AG08396 (cell line): ENCODE measurements at places on chromosomes 5 and 9.
A peak's percentile ranks its signal among the peaks of the same experiment; 100 is the strongest.

DNA sequence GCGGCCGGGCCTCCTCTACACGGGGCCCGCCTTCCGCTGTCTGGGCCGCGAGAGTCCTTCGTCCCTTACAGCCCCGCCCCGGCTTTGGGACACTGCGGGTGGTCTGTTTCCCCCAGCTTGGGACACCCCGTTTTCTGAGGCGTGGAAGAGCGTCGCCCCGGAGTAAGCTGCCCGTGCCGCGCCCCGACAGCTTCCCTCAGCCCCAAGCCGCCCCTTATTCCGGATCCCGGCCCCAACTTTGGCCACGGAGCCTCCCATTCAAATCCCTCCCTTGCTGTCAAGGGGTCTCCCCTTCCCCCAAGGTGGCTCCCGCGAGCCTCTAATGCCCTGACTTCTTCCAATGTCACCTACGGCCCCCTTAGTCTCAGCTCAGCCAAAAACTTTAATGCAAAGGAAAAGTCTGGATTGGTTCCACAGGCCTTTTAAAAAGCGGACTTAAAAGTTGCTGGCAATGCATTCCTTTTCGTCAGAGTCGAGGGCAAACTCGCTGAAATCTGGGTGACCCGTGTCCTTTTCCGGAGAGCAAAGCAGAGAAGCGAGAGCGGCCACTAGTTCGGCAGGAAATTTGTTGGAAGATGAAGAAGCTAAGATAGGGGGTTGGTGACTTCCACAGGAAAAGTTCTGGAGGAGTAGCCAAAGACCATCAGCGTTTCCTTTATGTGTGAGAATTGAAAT lies 19.8 kb downstream of the EXOSC2 start:
- DNase-seq, result no peak

- no peak for DNase-seq
Observed at GRCh38 chr5:102600964-102601363, 102.2 kb upstream of the SLCO6A1 start.

- DNase-seq, result peak; percentile 70
Observed at GRCh38 chr5:58891086-58891970, 308.5 kb downstream of the RAB3C start.

GRCh38 chr5:160702311-160702803 lies 149.7 kb downstream of the ATP10B start:
- no peak for DNase-seq

- DNase-seq, result no peak
Observed at GRCh38 chr5:76791461-76791860, 27.4 kb upstream of the F2RL1 start.

DNA sequence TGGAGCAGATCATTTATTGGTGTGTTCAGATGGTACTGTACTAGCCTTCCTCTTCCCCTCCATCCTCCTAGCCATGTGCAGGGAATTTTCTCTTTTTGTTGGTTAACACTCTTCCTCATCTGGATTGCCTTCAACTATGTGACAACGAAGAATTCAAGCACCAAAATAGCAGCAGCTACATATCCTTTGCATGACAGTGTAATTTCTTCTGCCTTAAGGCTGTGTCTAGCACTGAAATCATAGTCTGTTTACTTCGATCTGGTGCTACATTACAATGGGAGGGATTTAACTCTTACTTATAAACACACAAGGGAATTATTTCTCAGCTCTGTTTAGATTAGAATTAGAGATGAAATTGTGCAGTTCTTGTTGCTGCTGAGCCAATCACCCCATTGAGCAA lies 260.4 kb downstream of the ARL15 start:
- DNase-seq, result peak; percentile 25

DNA sequence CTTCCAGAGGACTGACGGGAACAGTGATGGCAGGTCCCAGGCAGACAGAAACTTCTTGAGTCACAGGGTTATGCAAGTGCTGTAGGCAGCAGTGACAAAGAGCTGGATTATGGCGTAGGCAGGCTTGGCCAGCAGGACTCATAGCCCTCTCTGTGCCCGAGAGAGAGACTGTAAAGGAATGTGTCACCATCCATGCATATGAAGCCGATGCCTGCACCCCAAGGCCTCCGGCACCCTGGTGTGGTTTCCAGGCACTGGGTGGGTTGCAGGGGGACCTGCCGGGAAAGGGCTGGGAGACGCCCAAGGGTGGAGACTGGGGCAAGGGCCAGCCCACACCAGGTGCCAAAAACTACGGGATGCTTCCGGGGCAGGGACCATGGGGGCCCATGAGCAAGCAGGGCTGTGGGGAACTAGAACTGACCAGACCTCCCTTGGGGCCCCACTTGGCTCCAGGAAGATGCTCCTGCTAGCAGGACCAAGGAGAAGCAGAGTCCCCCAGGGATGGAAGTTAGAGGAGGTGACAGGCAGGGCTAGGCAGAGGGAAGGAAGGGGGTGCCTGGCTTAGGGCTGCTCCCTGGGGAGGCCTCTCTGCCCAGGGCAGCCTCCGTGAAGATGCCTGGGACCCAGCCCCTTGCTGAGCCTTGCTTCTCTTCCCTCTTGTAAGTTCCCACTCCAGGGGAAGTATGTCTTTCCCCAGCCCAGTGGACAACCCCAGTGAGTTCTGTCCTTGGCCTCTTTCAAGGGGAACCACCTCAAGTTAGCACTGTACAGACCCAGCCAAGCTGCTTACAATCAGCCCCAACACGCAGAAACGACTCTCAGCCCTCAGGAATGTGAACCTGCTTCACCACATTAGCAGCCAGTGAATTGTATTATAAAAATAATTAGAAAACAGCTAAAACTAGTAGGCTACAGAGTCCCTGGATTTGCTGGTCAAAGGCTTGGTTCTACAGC lies 10.5 kb upstream of the IPPK start:
- no peak for DNase-seq

DNA sequence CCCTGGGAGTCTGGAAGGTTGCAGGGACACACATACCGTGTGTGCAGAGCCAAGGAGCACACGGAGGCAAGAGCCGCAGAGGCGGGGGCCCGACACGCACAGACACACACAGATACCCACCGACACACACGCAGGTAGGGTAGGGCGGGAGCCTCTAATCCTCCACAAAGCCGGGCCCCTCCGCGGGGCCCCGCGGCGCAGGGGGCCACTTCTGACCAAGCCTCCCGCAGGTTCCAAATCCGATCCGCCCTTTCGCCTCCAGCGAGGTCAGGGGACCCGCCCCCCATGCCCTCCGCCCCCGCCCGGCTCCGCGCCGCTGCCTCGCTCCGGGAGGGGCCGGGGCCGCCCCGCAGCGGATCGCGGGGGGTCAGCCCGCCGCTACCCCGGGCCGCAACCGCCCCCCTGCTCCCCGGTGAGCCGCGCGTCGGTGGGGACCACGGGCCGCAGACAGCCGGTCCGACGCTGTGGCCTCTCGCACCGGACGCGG lies 1.4 kb upstream of the LMX1B start:
- DNase-seq, result no peak

DNA sequence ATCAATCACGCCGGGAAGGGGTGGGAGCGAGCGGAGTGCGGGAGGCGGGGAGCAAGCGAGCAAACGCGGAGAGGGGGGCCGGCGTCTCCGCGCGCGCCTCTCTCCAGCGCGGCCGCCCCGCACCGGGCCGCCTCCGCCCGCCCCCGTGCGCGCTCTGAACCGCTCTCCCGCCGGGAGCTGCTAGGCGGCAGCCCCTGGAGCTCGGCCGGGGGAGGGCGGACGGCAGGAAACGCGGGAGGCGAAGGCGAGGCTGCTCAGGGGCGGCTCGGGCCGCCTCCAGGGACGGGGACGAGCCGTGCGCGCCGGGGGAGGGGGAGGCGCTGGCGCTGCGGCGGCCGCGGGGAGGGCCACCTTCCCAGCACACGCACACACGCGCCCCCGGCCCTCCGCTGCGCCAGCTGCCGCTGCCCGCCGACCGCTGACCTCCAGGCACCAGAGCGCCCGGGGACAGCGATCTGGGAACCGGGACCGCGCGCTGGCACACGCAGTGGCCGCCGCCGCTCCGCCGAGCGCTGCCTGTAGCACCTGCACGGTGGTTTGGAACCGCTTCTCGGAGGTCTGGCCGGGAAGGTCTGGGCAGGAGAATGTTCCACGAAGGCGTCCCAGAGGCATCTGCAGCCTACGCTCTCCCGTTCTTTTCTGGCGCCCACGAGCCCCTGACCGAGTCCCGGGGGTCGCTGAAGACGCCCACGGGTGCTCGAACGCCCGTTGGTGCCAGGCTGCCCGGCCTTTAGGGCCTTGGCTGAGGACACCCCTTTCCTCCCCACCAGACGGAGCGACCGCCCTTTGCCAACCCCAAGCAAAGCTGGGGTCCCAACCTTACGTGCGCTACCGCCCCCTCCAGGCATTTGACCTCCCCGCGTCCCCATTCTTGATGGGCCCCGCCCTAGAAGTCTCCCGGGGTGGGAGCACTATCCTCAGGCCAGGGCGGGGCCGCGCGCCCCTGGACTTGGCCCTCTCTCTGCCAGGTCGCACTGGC lies at the start of gene GABBR2:
Gene GABBR2, minus strand, starts transcription at position 3 of the 979 bp plus-strand sequence. CDS start 198 bp downstream, outside the sequence.
- peak; percentile 31 for DNase-seq

- DNase-seq, result no peak
Observed at GRCh38 chr9:112162621-112163413, 12.3 kb downstream of the SUSD1 start.

GRCh38 chr9:89109666-89110065 lies 69.0 kb downstream of the SHC3 start:
- peak; percentile 22 for DNase-seq

GRCh38 chr5:37533851-37534250 lies 154.7 kb downstream of the WDR70 start:
- no peak for DNase-seq

DNA sequence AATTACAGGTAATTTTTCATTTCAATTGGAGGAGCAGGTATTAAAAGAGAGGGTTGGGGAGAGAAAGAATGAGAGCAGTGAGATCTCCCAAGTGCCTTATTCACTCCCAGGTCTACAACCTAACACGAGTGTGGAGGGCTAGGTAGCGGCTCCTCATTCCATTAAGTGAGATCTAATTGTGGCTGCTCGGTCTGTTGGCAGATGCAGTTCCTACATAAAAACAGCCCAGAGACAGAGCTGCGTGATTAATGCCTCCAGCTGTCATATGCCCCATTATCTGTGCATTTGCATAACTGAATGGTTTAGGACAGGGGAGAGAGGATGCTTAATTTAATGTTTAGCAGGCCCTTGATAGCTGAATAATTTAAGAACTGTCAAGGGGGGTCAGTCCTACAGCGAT lies 100.5 kb downstream of the PSAT1 start:
- DNase-seq, result no peak

GRCh38 chr9:75168270-75169178 lies 80.2 kb downstream of the OSTF1 start:
- DNase-seq, result no peak

GRCh38 chr9:135410831-135411473 lies 68.6 kb upstream of the PPP1R26 start:
- DNase-seq, result no peak

- no peak for DNase-seq
Observed at GRCh38 chr5:116900793-116901192, 326.2 kb upstream of the SEMA6A start.

- peak; percentile 72 for DNase-seq
Observed at GRCh38 chr9:135864447-135865049, 42.8 kb downstream of the CAMSAP1 start.

DNA sequence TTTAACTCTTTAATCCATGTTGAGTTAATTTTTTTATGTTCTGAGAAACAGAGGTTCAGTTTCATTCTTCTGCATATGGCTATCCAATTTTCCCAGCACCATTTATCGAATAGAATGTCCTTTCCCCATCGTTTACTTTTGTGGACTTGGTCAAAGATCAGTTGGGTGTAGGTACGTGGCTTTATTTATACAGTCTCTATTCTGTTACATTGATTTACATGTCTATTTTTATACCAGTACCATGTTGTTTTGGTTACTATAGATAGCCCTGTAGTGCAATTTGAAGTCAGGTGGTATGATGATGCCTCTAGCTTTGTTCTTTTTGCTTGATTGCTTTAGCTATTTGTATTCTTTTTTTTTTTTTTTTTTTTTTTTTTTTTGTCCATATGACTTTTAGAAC lies 462.0 kb downstream of the HTR1A start:
- no peak for DNase-seq

DNA sequence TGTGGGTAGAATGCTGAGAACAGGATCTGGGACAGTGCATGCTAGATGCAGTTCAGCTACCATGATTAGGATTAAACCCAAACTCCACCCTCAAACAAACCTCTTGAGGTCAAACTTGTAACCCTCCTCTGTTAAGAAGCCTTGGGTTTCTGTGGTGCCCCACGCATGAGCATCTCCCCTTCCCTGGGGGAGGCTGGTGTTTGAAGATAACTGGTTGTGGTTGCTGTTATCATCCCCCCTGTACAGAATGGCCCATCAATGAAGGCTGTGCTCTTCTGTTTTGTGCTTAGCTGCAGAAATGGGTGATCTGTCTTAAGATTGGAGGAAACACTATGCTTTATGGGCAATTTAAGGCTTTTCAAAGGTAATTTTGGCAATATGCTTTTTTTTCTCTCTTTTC lies 4.4 kb upstream of the DAB2IP start:
- no peak for DNase-seq

DNA sequence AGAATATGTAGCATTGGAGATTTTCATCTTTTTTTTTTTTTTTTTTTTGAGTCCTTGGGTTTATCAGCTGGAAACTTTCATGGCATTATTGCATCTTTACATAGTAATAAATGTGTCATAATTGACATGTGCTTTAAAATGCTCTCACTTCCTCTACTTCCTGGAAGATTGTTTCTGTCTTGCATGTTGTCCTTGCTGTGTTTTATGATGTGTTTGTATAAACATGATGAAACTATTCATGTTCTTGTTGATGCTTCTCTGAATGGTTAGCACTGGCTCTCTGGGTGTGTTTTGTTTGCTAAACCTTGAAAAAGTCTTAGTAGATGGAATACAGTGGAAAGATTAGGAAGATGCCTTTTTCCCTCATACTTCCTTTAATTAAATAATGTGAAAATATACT lies 87.9 kb downstream of the IQGAP2 start:
- no peak for DNase-seq

DNA sequence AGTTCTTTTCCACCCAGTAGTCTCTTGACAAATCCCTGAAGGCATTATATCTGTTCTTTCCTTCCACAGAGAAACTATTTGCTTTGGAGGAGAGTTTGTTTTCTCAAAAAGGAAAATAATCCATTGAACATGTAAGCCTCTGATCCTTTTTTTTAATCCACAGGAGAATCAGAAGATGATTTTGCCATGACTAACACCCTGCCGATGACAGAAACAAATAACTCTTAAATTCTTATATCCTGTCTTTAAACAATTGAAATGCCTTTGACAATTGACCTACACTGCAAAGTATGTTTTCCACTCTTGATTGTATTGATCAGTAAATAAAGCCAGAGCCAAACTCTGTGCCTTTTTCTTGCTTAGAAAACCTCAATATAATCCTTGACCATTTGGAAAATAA lies 666.4 kb upstream of the CTNND2 start:
- DNase-seq, result no peak

DNA sequence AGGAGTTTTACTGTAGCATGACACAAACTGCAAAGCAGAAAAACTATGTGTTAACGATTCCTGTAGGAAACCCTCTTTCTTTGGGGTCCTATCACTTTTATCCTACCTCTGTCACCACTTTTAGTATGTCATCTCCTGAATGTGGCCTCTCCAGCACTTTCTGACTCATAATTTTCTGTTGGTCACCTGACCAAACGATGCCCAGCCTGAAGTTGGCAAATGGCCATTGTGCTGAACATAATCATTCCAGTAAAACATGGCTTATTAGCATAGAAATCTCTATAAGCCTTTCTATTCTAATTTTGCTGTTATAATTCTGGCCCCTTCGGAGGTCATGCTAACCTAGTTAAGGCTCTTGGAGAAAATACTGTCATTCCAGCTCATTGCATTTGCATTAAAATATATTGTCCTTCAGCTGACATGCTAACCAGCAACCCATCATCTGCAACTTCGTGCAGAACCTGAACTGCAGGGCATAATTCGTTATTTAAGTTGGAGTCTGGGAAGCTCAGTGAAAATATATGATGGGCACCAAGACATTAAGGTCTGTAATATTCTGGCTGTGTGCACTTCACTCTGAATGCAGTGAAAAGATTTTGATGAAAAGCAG lies 140.3 kb downstream of the NMUR2 start:
- no peak for DNase-seq
